ENCODE measurements at places on chromosomes 4 and X.

DNA sequence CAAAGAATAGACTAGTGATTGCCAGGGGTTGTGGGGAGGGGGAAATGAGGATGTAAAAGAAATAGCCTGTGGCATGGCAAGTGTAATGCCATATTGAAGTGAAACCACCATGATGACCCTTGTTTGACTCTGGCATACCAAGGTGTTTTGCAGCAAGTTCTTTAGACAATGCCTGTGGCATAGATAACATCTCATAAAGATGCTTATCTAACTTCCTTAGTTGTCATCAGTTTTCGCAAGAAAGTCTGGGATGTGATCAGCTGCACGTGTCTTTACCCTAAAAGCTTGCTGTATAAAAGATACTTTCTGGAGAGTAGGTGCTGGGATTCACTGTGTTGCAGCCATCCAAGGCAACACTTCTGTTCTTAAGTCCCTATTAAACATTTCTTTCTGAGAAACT lies 176.1 kb upstream of the MAGEB16 start:
- DNase-seq, result no peak

DNA sequence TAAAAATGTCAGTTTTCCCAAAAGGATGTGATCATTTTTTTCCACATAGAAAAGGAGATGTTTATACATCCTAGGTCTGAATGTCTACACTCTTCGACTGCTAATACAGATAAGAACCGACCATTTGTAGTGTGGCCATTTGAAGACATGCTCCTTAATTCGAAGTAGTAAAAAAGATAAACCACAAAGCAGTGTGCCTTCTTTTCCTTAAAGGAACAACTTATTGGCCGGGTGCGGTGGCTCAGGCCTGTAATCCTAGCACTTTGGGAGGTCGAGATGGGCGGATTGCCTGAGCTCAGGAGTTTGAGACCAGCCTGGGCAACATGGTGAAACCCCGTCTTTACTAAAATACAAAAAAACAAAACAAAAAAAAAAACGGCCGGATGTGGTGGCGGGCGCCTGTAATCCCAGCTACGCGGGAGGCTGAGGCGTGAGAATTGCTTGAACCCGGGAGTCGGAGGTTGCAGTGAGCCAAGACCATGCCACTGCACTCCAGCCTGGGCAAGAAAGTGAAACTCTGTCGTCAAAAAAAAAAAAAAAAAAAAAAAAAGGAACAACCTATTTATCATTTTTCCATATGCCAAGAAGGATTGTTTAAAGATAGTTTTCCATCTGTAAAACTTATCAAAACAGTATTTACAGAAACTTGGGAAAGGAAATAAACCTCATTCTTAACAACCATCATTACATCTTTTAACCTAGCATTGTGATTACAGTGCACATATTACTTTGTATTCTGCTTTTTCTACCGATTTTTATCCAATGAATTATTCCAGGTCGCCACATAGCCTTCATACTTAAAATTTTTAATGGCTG lies 2.6 kb downstream of the INTS6L start:
- no peak for DNase-seq

- no peak for DNase-seq
Measured at GRCh38 chr4:40845154-40845835, 95.5 kb downstream of the NSUN7 start.

GRCh38 chr4:176102414-176103063 lies 36.9 kb downstream of the WDR17 start:
- DNase-seq, result no peak

- no peak for DNase-seq
Measured at GRCh38 chr4:32025851-32026459, 1305.8 kb downstream of the PCDH7 start.

DNA sequence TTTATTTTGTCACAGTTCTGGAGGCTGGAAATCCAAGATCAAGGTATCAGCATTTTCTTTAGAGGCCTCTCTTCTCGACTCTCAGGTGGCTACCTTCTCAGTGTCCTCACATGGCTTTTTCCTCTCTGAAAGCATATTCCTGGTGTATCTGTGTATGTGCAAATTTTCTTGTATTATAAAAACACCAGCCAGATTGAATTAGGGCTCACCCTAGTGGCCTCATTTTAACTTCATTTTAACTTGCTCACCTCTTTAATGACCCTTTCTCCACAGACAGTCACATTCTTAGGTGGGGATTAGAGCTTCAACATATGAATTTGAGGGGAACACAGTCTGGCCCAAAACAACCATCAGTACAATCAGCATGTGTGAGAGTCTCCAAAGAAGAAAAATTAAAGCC lies 542.4 kb upstream of the FAM241A start:
- DNase-seq, result no peak

DNA sequence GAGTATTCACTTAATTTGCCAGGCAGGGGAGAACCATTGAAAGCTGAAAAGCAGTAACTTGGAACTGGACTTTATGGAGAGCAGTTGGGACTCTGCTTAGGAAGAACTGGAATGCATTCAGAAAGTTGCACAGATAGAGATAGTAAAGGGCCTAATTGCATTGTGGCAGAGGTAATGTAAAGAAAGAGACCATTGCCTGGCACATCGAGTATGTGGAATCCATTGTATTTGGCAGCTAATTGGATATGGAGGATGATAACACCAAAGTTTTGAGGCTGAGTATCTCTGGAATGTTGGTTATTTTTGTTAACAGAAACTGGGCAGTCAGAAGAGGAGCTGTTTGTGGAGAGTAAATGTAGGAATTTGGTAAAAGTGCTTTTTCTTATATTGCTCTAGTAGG lies 169.9 kb downstream of the BMPR1B start:
- DNase-seq, result no peak

GRCh38 chrX:103919270-103919637 lies 43.2 kb upstream of the TMSB15B start:
- DNase-seq, result peak; percentile 16

GRCh38 chr4:57064811-57065711 lies 45.1 kb downstream of the IGFBP7 start:
- DNase-seq, result no peak

GRCh38 chr4:7048642-7049041 lies 5.5 kb downstream of the TADA2B start:
- no peak for DNase-seq

DNA sequence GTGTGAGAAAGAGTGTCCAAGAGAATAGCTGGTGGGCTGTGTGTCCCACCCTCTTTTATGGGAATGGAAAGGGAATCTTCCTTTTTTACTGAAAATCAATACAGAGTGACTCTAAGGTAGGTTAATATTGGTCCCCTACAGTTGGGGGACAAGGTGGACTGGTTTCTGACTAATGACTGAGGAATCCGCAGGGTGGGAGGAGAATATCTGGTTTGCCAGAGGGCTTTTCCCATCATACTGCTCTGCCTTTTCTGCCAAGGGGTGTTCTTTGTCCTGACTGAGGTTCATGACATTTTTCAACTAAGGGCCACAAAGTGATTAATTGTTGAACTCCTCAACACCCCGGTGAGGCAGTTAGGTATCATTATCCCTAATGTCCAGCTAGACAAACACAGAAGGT lies 261.6 kb downstream of the SPATA18 start:
- DNase-seq, result no peak

DNA sequence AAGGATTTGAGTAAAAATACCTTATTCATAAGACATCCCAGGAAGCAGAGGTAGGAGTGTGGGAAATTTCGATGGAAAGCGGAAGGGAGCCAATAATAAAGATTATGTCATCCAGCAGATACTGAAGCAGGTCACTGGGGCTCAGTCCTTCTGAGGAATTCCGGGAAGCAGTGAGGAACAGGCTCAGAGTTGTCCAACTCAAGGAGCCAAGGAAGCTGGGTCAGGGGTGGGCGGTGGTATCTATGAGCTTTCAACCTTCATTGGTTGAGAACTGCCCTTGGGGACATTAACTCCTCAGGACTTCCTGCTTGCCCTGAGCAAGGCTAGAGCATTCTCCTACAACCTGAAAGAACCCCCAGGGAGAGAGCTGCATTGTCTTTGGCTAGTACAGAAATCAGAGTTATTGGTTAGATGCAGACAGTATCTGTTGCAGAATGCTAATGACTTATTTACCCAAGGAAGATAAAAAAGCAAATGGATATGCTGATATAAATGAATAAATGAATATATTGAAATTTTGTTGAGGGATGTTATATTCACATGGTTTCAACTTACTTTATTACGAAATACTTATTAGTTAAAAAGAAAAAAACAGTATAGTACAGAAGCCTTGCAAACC lies 68.2 kb downstream of the DMP1 start:
- DNase-seq, result no peak

GRCh38 chr4:113540859-113541258 lies 220.7 kb downstream of the CAMK2D start:
- no peak for DNase-seq

DNA sequence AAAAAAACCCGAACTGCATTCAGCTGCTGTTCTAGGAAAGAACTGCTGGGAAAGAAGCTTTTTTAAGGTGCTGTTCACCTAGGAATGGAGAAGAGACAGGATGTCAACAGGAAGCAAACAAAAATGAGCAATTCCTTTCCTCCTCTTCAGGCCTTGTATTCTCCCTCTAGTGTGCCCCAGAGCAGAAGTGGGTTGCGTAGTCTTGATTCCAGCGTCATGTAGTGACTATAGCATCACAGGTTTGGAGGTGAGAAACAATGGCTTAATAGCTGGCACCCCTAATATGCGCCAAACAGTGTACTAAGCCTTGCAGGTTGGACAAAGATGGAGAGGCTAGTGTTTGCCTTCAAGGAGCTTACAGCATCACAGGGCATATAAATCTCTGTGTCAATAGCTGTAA lies 146.3 kb upstream of the LCORL start:
- no peak for DNase-seq

DNA sequence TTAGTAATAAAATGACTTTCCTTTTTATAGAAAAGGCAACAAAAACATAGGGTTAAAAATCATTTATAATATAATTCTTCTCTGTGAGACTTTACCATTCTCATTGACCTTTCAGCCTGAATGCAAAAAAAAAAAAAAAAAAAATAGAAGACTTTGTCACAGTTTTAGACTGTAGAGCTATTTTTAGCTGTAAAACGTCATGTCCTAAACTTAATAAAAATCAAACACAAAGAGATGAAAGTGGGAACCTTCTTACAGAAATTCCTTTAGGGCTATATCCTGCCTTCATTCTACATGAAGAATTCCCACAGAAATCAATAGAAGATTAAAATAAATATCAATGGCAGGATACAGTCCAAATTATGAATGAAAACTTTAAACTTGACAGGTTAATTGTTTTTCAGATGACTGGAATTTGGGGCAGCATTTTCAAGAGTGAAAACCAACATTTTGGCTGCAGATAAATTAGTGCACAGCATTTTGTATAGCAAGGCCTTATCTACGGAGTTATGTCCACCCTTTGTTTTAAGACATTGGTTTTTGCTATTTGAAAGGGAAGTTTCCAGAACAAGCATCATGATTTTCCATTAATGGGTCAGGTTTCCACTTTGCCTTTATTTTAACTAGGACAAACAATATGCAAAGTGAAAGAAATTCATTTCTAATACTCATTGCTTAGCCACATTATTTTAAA lies 219.5 kb downstream of the SPCS3 start:
- no peak for DNase-seq

DNA sequence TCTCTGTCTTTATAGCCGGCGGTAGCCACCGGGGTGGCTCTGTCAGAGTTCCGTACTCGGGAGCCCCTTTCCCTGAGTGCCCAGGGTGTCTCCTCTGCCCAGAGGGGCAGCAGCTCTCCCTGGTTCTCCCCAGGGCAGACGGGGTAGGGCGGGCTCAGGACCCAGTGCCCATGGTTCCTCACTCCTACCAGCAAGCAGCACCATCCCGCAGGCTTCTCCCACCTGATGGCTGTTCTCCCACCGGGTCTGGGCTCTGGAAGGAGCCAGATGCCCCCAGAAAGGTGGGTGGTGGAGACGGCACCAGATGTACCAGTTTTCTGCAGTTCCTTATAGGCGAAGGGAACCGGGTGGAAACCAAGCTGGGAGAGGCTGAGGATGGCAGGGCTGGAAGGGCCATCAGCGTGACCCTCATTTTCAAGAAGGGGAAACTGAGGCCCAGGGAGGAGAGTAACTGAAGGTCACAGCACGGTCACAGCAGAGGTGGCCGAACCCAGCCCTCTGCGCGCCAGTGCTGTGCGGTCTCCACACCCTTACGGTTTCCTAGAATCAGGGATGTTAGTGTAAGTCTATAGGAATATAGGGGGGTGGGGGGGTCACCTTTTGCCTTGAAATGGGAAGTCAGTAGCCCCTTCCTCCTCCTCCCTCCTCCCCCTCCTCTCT lies 198.7 kb downstream of the AFAP1 start:
- no peak for DNase-seq

DNA sequence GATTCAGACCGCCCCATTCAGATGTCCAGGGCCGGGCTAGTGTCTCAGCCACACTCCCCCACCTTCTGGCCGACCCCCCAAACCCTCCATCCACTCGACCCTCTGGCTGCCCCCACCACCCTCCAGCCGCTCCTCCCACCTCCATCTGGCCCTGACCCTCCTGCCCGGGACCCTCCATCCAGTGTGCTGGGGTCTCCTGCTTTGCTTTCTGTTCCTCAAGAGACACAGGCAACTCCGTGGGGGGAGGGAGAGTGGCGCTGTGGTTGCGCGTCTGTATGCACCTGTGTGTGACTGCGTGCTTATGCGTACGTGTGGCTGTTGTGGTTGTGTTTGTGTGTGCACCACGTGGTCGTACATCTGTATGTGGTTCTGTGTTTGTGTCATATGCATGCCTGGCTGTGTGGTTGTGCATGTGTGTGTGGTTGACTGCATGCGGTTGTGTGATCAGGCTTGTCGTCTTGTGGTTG lies 33.3 kb downstream of the CPLX1 start:
- no peak for DNase-seq

DNA sequence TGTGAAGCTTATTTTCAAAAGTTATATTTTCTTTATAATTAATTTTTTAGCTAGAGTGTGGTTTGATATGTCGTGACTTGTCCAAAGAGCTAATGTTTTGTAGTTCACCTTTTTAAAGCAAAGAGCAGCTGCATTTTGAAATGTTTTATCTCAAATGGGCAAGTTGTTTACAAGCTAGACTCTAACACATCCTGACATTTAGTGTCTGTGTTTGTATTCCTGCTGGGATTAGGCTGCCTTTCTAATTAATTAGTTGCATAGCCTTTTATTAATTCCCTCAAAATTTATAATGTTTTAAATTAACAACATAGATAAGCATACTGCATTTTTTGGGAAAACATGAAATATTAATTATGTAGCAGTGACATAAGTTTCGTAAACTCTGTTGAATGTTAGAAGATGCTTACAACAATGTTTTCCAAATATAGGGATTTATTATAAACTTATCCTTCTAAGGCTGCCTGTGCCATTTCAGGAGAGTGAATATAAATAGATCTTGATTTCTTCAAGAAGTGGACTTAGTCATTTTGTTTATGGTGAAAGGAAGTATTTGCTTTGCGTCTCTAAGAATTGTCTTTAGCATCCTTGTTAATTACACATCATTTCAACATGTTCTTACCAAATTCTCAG lies 37.7 kb upstream of the NUDT6 start:
- no peak for DNase-seq

DNA sequence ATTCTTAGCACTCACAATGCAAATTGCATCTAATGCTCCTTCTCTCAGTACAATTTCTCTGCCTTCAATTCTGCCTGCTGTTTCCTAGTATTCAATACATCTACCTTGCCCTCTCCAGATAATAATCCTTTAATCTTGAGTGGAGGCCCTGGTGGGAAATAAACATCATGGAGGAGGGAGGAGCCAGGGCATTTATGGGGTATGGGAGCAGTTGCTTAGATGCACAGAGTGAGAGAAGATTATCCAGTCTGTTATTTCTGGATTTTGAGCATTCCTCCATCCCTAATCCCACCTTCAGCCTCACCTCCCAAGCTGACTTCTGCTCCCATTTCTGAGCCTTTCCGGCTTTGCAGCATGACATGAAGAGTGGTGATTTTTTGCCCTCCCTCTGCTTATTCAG lies 127.9 kb upstream of the PPP3CA start:
- DNase-seq, result no peak
